Ovary (tissue), 10 donors: ENCODE measurements at places on chromosomes 7 and 10. TPM values are rescaled to one million over a fixed set of nuclear protein-coding genes. Genes with fewer than 3 reads are reported as not detected.

Gene C10orf67
- 0.13 TPM for total RNA-seq

Gene STX1A
- total RNA-seq, result 5.4 TPM

Gene DNAH11
- 44.3 TPM for total RNA-seq

Gene EMX2
- 7.3 TPM for total RNA-seq

Gene NUP205
- 44.2 TPM for total RNA-seq

Gene TRIM74
- total RNA-seq, result 0.76 TPM

GRCh38 chr7:67463316-67463715, 466.7 kb downstream of the TYW1 start:
- H3K27me3 ChIP-seq, result no peaks in the 10 kb centered on the region
- H3K36me3 ChIP-seq, result no peaks in the 10 kb centered on the region
- peaks cover 7% of the 10 kb centered on the region for H3K4me1 ChIP-seq

GRCh38 chr10:72106896-72107295, 18.5 kb upstream of the SPOCK2 start:
- peaks cover 11% of the 10 kb centered on the region for H3K4me1 ChIP-seq
- no peaks in the 10 kb centered on the region for H3K27me3 ChIP-seq
- no peaks in the 10 kb centered on the region for H3K36me3 ChIP-seq
- no peak overlapping the region for H3K4me3 ChIP-seq
- no peak for DNase-seq

GRCh38 chr10:13485623-13486022, 43.2 kb downstream of the BEND7 start:
- H3K27ac ChIP-seq, result no peak overlapping the region
- no peak for DNase-seq
- no peaks in the 10 kb centered on the region for H3K4me1 ChIP-seq

DNA sequence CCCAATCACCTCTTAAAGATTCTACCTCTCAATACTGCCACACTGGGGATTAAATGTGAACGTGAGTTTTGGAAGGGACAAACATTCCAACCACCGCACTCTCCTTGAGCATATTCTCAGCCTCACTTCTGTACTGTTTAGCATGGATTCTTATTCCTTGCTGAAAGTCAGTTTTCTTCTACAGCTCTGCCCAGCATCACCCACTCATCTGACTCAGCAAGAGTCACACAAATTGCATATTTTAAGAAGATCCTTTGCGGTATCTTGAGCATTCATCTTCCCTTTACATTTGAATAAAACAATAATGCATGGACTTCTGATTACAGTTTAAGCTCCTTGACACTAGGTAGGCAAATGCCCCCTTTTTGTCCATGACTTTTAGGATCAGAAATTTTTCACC, 251.6 kb upstream of the MKLN1 start:
- H3K4me1 ChIP-seq, result peaks cover 27% of the 10 kb centered on the region
- no peak for DNase-seq
- no peak overlapping the region for H3K4me3 ChIP-seq
- H3K27me3 ChIP-seq, result no peaks in the 10 kb centered on the region
- H3K36me3 ChIP-seq, result no peaks in the 10 kb centered on the region

GRCh38 chr7:155311826-155312537, 14.3 kb downstream of the INSIG1 start:
- no peak overlapping the region for H3K27ac ChIP-seq
- H3K27me3 ChIP-seq, result no peaks in the 10 kb centered on the region
- no peaks in the 10 kb centered on the region for H3K4me1 ChIP-seq
- no peaks in the 10 kb centered on the region for H3K36me3 ChIP-seq
- H3K4me3 ChIP-seq, result no peak overlapping the region
- no peak for DNase-seq

GRCh38 chr10:71266147-71266917, 52.7 kb upstream of the SLC29A3 start:
- peaks cover 5% of the 10 kb centered on the region for H3K4me1 ChIP-seq
- no peaks in the 10 kb centered on the region for H3K27me3 ChIP-seq
- H3K27ac ChIP-seq, result no peak overlapping the region

DNA sequence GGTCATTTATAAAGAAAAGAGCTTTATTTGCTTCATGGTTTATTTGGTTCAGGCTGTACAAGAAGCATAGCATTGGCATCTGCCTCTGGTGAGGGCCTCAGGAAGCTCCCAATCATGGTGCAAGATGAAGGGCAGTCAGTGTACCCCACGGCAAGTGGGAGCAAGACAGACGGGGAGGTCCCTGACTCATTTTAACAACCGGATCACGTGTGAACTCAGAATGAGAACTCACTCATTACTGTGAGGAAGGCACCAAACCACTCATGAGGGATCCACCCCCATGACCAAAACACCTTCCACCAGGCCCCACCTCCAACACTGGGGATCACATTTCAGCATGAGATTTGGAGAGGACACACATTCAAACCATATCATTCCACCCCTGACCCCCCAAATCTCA, 15.7 kb upstream of the CRYGN start:
- H3K4me1 ChIP-seq, result peaks cover 6% of the 10 kb centered on the region
- H3K36me3 ChIP-seq, result no peaks in the 10 kb centered on the region
- no peaks in the 10 kb centered on the region for H3K27me3 ChIP-seq

- H3K27ac ChIP-seq, result peak overlapping the region; percentile 100
- no peaks in the 10 kb centered on the region for H3K36me3 ChIP-seq
- peak; percentile 53 for DNase-seq
- H3K4me3 ChIP-seq, result peak overlapping the region; percentile 67
Measured at GRCh38 chr10:50622706-50623662, 772 bp downstream of the SGMS1 start.

DNA sequence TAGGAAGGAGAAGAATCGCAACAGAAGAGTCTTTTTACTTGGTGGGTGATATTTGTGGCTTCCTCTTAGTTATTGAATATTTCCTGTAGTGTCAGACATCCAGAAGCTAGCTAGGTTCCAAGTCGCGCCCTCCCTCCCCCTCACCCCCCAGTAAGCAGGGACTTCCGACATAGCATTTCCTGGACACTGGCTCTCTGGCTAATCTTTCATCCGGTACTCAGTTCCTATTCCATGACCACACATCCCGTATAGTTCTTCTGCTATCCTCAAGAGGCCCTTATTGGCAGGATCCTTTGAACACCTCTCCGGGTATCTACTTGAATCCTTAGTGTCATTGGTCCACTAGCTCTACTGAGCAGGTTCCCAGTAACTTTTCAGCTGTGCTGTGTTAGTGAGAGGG, 167.8 kb downstream of the HDAC9 start:
- no peaks in the 10 kb centered on the region for H3K27me3 ChIP-seq
- no peaks in the 10 kb centered on the region for H3K36me3 ChIP-seq
- H3K27ac ChIP-seq, result no peak overlapping the region
- no peak overlapping the region for H3K4me3 ChIP-seq
- no peaks in the 10 kb centered on the region for H3K4me1 ChIP-seq

DNA sequence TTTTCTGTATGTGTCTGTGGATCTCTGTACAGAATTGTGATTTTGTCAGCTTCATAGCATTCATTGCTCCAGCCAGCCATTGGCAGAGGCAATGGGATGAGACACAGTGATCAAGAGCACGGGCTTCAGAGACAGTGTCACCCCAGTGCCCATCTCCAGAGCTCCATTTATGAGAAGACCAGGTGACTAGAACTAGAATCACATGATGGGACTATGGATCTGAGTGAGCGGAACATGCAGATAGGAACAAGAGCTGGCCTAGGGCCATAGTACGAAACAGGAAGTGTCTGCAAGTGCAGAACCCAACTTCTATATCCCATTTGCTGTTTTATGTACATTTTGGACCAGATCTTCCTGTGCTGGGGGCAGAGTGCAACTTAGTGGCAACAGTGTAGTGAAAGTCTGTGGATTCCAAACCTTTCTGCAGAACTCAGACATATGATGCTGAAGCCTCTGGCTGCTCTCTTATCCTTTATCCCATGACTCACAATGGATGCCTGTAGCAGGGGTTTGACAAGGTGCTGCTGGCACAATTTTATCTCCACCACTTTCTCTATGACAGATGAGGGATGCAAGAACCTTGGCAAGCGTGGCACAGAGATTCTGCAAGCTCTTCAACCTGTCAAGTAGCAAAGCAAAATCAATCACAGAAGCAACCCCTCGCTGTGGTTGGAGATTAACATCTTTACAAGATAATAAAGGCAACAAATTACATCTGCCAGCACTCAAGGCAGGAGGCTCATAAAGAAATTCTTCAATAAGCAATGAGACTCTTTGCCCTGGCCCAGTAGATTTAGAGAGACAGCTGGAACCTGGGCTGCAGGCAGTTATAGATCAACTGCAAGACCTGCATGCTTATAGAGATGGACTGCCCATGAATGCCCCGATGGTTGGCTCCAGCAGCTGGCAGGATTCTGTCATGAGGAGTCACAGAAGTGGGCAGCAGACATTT, 681.3 kb downstream of the TNS3 start:
- H3K36me3 ChIP-seq, result no peaks in the 10 kb centered on the region
- no peak overlapping the region for H3K4me3 ChIP-seq
- no peak overlapping the region for H3K27ac ChIP-seq
- no peaks in the 10 kb centered on the region for H3K4me1 ChIP-seq
- DNase-seq, result no peak

DNA sequence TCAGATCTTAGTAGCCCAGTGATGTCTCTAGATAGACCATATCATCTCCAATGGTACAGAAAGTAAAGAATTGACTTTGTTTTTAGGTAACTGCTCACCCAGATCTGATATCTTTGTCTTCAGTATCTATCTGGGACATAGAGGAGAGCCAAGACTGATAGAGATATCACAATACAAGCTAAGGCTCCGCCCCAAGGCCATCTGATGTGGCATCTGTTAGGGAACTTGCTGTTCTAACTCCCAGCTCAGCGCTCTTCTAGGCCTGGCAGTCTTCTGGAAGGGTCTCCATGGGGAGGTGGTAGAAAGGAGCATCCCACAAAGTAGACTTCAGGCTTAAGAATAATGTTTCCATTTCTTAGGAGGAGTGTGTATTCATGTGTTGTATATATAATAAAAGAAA, 88.4 kb upstream of the SAMD8 start:
- no peak overlapping the region for H3K27ac ChIP-seq
- no peak overlapping the region for H3K4me3 ChIP-seq
- no peaks in the 10 kb centered on the region for H3K27me3 ChIP-seq
- no peaks in the 10 kb centered on the region for H3K4me1 ChIP-seq
- H3K36me3 ChIP-seq, result no peaks in the 10 kb centered on the region

DNA sequence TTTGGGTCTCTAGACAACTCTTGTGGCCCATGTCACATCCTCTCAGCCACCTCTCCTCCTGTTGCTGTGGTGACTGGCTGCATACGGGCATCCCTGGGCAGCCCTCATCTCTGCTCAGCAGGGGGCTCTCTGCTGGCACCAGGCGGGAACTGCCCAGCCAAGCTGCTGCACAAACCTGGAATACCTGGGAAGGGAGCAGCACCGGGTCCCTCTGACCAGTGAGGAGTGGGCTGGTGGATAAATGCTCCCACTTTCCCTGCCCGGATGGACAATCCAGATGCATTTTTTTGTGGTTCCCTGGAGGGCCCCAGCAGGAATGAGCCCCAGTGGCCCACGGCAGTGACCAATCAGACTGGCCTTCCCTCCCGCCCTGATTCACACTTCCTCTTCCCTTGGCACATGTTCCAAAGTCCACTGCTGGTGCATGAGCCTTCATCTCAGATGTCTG, 21.9 kb downstream of the GRID1 start:
- no peaks in the 10 kb centered on the region for H3K27me3 ChIP-seq
- no peaks in the 10 kb centered on the region for H3K4me1 ChIP-seq
- H3K27ac ChIP-seq, result no peak overlapping the region
- no peak for DNase-seq
- no peaks in the 10 kb centered on the region for H3K36me3 ChIP-seq
- H3K4me3 ChIP-seq, result no peak overlapping the region

DNA sequence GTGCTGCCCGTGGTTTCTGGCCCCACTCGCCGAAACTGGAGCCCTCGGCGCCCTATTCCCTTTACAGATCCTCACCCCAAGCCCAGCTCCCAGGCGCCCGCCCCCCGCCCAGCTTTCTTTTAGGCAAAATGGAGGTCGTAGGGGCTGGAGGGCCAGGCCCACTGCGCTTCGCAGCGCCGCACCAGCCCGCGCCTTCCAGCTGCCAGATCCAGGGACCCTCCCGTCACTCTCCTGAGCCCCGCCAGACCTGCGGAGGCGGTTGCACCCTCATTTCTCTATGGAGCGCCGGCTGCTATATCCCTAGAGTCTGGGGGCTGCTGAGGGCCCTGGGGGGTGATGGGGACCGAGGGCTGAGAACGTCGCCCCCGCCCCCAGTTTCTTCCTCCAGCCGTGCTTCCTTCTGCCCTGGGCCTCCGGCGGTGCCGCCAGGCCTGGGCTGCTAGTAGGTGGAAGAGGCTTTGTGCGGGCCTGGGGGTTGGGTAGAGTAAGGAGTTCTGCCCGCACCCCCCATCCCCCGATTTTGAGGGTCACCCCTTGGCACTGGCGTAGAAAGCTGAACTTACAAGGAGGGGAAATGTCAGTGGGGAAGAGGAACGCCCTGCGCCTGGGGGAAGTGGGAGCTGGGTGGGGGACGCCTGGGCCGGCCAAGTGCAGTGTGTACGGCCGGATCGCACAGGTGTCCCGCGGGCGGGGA, 1.0 kb downstream of the GNB2 start:
- no peaks in the 10 kb centered on the region for H3K27me3 ChIP-seq
- peak overlapping the region; percentile 77 for H3K4me3 ChIP-seq
- H3K27ac ChIP-seq, result peak overlapping the region; percentile 97
- peaks cover 1% of the 10 kb centered on the region for H3K4me1 ChIP-seq
- DNase-seq, result peak; percentile 61
